ENCODE measurements at places on chromosomes 3 and 15. TPM values are rescaled to one million over a fixed set of nuclear protein-coding genes. Genes with fewer than 3 reads are reported as not detected.

DNA sequence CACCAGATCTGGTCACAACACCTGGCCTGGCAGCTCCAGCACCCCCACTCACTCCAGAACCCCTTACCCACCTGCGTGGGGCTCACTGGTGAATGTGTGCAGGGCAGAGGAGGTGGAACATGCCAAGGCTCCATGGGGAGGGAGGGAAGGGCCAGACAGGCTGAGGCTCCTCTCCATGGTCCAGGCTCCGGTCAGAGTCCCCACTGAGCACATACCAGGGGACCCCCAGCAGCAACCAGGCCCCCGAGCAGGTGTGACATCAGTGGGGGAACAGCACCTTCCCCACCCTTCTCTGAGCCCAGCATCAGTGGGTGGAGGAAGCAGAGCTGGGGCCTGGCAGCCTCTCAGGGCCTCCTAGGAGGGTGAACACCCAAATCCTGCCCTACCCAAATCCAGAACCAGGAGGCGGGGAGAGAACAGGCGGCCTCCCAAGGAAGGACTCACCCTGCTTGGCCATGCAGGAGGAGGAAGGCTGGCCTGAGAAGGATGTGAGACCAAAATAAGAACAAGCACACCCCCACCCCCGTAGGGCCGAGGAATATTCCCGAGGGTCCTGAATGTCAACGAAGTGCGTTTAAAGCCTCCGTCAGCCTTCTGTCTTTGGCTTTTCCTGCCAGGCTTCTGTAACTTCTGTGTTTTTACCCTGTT lies 1.1 kb upstream of the GP9 start:
- DNase-seq, result no peak

DNA sequence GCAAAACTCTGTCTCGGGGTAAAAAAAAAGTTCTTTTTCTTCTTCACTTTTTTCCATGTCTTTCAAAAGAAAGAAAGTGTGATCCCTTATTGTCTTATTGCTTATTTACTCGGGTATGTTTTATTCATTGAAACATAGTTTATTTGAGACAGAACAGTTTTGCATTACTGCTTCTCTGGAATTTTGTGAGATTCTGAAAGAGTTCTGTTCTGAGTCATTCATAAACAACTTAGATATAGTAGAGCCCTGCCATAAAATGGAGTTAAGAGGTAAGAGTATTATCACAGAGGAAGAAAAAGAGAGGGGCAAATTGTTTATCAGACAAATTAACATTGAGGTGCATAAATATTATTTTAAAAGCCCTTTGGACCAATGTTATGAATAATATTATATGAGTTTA lies 522.2 kb downstream of the ROBO2 start:
- DNase-seq, result no peak

GRCh38 chr15:31263751-31264558 lies 62.7 kb upstream of the KLF13 start:
- peak; percentile 69 for DNase-seq

- DNase-seq, result no peak
These were observed 23.7 kb downstream of the HDC start for GRCh38 chr15:50241684-50242450.

GRCh38 chr3:41682382-41682781 lies 279.5 kb downstream of the ULK4 start:
- DNase-seq, result no peak

- no peak for DNase-seq
These were observed 58.8 kb upstream of the SLC6A11 start for GRCh38 chr3:10757021-10757820.

- DNase-seq, result no peak
These were observed 45.0 kb upstream of the CMSS1 start for GRCh38 chr3:99772671-99773070.

DNA sequence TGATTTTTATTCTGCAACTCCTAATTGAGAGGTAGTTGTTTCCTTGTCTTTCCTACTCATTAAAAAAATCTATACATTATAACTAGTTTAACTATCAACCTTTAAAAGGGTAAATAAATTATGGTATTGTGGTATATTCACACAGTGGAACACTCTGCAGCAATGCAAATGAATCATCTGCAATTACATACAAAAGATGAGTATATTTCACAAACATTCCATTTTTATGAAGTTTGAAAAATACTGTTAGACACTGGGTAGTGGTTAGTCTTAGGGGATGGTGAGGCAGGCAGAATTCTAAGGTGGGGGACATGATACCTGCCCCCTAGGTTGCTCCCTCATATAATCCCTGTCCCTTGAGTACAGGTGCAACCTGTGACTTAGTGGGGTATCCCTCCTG lies 44.0 kb upstream of the MAGI1 start:
- no peak for DNase-seq

DNA sequence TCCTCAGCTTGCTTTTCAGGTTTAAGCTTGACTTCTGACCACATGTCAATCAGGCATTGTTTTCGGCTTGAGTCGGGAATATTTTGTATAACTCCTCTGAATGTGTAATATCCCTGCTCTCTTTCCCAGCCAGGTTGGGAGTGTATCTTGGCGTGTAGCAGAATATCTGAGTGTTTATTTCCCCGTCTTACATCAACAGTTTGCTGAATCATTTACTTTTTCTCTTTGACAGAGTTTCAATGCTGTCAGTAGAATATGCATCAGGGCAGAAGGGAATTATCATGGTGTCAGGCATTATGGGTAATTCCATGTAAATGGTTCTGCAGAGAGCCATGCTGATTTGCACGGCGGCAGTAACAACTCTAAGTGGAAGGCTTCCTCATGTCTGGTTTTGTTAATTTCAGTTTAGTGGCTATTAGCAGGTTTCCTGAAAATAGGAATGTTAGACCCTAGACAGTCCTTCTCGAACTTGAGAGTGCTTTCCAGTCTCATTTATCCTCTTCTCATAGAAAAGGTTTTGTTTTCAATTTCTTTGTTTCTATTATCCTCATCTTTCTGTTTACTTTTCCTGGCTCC lies 566.3 kb downstream of the AGBL1 start:
- no peak for DNase-seq

DNA sequence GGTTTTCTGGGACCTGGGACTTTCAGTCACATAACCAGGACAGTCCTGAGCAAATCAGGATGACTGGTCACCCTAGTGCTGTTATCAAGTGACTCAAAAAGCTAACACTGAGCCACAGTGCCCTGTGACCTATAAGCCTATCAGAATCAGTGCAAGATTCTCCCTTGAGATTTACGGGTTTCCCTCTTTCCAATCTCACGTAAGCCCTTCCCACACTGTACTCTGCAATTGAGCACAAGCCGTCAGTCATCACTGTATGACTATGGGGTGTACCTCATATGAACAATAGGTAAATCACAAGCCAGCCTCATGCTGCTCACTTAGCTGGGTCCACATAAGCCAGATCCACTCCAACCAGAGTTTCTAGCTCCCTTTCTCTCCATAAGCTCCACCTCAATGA lies 21.0 kb upstream of the CLDN18 start:
- DNase-seq, result no peak

DNA sequence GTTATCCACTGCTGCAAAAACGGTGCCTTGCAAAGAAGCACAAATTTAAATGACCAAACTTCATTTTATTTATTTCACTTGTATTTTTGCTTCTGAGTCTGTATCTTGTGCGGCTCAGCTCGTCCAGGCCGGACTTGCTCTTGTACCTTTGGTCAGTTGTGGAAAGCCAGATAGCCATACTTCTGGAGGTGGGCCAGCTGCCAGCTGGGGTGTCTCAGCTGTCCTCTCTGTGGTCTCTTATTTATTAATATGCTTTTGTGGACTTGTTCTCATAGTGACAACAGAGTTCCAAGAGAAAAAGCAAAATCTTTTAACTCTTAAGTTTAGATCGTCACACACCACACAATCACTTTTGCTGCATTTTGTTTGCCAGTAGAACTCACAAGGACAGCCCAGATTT lies 87.7 kb downstream of the IL1RAP start:
- no peak for DNase-seq

- no peak for DNase-seq
These were observed 4.8 kb upstream of the VILL start for GRCh38 chr3:37985637-37986320.

DNA sequence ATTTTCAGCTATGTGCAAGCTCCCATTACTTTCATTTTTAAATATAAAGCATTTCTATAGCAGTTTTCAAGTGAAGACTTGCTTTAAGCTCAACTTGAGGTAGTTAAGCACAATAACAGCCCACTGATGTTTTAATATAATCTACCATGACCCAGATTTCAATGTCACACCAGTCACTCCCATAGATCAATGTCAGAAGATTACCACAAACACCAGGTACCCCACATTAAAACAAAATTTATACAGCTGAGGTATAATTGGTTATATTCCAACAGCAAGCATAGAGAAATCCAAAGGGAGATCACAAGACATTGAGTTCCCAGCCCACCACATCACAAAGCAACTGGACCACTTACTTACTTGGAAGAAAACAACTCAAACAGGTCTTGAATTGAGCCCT lies 22.8 kb downstream of the GTPBP8 start:
- no peak for DNase-seq

DNA sequence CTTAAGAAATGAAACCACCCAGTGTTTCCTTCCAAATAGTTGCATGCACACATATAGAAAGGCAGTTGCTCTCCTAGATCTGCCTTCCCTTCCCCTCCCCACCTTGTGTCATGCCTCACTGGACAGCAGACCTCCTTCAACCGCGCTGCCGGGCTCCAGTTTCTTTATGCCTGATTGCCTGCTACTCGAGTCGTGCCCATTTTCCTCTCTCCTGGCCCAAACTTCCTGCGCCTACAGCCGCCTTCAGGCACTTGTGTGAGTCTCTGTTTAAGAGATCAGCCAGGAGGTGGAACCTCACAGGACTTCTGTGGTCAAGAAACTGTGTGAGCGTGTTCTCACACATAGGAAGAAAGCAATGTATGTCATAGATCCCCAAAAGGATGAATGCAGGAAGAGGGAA lies 8.8 kb upstream of the FAM107A start:
- DNase-seq, result peak; percentile 36

GRCh38 chr3:42807929-42808328 lies 1.3 kb upstream of the ACKR2 start:
- DNase-seq, result no peak

The LRRIQ4 gene
- 1.3 TPM for total RNA-seq

The AKAP13 gene
- total RNA-seq, result 96.0 TPM

The BCHE gene
- 21.1 TPM for total RNA-seq

The REC114 gene
- not detected for total RNA-seq

The B3GALNT1 gene
- total RNA-seq, result 96.6 TPM

Data from cerebellum (tissue), 4 donors.